Stimulated activated CD4-positive, alpha-beta T cell treated with anti-CD3 and anti-CD28 coated beads, Interleukin-1b, Interleukin-23, amount 100 ng/mL, for 1 hour (primary cell): ENCODE measurements at places on chromosomes 7 and 10.
A peak's percentile ranks its signal among the peaks of the same experiment; 100 is the strongest.

DNA sequence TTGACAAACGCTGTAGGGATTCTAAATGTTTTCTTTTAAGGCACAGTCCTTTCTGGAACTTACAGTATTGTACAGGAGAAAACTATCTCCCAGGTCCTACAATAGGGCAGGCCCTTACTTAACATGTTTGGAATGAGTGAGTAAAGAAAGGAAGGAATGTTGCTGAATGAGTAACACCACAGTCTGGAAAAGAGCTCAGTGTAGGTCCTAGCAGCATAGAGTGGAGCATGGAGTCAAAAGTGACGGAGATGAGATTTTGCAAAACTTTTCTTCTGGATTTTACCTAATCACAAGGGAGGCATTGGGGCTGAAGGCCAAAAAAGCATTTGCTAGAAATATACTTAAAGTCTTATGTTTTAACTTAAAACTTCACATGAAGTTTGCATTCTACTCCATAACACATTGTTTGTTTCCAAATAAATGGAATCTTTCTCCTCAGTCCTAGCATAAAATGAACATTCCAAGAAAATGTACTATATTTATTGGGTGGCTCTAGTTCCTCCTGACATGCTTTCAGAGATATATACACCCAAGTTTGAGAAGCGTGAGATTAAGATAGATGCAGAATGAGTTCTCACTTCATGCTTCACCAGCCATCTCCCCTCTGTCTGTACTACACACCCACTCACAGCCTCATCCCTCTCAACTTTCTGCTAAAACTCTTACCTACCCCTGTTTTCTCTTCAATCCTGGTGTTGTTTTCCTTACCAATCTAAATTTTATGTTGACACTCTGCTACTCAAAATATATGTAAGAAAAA lies 20.2 kb upstream of the ADD3 start:
- no peak for DNase-seq

DNA sequence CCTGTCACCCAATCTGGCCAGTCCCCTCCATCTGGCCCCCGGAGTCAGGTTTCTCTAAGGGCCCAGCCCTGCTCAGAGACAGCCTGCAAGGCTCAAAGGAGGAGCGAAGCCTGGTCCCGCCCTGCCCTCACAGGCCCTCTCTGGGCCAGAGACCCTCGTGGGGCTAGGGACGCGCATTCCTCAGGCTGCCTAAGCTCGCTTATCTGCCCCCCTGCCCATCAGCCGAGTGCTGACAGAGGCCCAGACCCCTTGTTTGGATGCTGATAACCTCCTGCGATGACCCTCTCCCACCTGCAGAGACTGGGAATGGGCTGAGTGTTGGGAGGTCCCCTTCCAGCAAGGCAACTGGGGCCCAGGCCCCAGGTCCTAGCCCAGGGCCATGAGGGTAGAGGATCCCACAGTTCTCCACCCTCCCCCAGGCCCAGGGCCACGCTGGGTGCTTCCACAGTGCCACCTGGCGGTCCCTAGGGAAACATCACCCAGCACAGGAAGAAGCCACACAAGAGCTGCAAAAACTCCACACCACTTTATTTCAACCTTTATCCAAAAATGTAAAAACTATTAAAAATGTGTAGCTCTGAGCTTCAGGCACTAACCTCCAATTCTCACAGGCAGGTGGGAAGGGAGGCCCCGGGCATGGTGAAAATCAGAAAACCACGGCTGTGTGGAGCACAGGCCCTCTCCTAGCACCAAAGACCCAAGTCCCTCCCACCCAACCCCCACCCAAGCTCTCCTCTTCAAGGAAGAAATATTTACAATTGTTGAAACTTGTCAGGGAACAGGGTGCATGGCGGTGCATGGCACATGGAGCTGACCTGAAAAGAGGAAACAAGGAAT lies 2.2 kb downstream of the NPM3 start:
- peak; percentile 41 for DNase-seq

GRCh38 chr10:7337431-7338171 lies 73.2 kb downstream of the SFMBT2 start:
- DNase-seq = no peak

GRCh38 chr7:137839903-137840779 lies 6.6 kb downstream of the DGKI start:
- no peak for DNase-seq

- DNase-seq = no peak
Measured at GRCh38 chr7:151078233-151079040, 2.2 kb downstream of the FASTK start.

DNA sequence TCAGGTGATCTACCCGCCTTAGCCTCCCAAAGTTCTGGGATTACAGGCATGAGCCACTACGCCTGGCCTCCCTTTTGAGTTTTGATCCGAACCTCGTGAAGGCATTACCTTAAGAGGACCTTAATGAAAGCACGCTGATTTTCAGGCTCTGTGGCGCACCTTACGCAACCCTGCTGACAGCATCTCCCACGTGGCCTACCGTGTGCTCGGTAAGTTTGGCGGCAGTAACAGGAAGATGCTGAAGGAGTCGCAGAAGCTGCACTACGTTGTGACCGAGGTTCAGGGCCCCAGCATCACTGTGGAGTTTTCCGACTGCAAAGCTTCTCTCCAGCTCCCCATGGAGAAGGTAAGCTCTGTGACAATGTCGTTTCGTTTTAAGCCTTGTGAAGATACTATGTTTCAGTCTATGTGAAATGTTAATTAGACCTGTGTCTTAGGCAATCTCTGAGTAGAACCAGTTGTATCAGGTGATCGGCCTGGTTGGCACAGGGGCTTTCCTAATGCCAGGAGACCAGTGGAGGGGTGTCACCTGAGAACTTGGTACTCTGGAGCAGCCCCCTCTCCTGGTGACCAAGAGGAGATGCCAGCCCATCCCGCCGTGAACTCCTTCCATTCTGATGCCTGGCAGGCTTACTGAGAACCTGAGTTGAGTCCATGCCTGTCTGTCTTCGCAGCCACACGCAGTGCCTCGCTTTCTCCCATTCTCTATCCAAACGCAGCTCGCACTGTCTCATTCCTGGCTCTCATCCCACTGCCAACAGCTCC lies 43.5 kb downstream of the TRRAP start:
- DNase-seq = no peak

DNA sequence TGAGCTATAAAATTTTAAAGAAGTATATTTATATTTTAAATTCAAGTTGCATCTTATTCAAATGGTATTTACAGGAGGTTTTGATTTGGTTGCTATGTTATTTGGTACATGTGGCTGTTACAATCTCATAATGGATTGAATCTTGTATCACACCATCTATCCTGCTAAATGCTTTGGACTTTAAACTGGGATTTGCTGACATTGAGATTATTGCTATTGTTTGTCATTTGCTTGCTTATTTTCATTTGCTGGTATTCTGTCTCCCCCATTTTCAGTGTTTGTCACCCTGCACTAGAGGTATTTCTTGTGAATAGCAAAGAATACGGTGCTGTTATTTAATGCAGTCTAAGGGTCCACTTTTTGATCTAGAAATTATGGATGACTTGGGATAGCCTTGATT lies 171.1 kb downstream of the SH2D4B start:
- DNase-seq = no peak

DNA sequence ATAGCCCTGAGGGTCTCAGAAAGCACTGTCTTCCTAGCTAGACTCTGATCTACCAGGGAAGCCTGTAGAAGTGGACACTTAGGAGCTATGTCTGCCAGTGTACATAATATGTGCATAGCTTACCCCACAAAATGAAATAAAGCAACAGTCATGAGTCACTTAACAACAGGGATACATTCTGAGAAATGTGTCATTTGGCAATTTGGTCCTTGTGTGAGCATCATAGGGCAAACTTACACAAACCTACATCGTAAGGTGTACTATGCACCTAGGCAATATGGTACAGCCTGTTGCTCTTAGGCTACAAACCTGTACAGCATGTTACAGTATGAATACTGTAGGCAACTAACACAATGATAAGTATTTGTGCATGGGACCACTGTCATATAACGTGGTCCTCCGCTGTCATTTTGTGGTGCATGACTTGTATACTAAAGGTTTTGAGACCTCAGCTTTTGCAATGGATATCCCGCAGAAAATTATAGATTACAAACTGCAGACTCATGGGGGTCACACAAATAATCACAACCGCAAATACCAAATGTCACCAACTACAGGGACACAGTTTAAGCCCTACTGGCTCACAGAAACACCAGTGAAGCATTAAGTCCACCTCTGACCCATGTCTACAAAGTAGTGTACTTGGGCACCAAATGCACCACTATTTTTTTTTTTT lies 1.7 kb downstream of the URGCP start:
- no peak for DNase-seq

- DNase-seq = no peak
Measured at GRCh38 chr7:15648461-15648961, 38.0 kb downstream of the MEOX2 start.

DNA sequence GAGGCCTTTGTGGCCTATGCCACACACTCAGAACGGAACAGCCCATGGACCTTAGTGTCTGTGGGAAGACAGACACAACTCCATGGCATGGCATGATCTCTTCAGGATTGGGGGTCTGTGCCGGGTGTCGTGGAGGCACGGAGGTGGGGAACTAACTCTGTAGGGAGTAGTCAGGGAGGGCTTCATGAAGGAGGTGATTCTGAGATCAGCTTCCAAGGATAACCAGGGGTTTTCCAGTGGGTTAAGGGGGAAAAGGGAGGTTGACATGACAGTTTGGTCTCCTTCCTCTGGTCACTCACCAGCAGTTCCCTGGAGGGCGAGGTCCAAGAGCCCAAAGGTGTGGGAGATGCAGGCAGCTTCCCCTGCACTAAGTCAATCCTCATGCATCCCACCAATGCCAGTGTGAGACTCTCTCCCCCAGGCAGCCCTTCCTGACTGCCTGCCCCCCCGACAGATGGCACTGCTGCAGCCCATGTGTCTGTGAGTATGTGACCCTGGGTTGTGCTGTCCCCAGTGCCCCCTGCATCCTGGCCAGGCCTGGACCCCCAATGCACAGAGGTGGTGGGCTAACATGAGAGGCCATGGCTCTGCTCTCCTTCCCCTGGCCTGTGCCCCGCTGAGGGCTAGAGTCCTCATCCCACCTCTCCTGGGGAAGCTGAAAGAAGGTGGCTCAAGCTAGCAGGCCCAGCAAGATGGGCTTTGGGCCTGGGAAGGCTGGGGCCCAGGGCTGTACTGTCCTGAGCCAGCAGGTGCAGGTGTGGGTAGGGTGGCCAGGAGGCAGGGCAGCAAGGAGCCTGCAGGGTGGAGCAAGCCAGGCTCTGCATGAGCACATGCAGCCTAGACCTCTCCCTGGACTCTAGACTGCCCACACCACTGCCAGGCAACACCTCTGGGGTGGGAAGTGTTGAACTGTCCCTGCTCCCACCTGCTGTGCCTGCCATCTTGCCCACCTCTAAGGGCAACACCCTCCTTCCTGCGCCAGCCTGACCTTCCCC lies 39.7 kb downstream of the RASGEF1A start:
- no peak for DNase-seq

GRCh38 chr10:73879296-73880173 lies 5.2 kb upstream of the CAMK2G start:
- DNase-seq = peak; percentile 85

- DNase-seq = no peak
Measured at GRCh38 chr7:134317434-134317833, 704 bp upstream of the SLC35B4 start.

DNA sequence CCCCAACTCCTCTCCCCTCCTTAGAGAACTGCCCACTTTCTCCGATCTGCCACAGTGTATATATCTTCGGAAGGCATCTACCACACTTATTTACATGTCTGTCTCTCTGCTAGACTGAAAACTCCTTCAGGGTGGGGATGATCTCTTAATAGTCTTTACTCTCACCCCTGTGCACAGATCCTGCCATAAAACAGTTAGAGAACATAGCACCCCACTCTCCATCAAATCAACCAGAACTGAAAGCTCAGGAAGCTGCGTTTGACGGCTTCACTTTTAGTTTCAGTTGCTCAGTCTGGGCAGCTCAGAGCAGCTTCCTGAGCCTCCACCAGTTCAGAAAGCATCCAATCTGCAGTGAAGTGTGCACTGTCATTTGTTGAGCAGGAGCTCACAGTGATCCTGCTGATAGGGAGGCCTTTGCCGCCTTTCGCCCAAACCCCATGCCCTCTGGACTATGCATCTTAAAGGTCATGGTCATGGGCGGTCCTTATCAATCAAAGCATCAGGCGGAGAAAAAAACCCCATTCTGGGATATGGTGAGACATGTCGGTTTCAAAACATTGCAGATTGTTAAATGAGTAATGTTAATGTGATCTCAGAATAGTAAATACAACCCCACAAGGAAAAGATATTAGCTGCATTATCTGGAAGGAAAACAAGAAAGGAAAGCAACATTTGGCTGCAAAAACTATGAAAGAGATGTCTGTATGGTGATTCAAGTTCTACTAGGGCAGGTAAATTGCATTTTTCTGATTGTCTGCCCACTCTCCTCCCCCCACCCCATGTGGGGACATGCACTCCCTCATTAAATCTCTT lies 167.1 kb upstream of the ADO start:
- peak; percentile 20 for DNase-seq

DNA sequence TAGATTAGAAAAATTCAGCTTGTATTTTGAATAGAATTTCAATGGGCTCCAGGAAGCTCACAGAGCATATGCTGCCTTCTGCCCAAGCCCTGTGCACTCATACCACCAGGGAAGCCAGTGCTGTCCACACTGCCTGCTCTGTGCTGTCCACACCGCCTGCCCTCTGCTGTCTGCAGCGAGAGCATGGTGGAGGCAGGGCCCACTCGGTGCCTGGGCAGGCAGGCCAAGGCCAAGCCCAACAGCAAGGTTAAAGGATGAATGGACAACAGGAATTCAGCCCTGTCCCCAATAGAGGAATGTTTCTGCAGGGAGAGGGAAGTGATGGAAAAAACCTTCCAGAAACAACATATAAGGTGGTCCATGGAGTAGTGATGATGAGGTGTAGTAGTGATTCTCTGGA lies 146.8 kb downstream of the GFRA1 start:
- no peak for DNase-seq

GRCh38 chr7:47252675-47253074 lies 329.2 kb downstream of the TNS3 start:
- no peak for DNase-seq

DNA sequence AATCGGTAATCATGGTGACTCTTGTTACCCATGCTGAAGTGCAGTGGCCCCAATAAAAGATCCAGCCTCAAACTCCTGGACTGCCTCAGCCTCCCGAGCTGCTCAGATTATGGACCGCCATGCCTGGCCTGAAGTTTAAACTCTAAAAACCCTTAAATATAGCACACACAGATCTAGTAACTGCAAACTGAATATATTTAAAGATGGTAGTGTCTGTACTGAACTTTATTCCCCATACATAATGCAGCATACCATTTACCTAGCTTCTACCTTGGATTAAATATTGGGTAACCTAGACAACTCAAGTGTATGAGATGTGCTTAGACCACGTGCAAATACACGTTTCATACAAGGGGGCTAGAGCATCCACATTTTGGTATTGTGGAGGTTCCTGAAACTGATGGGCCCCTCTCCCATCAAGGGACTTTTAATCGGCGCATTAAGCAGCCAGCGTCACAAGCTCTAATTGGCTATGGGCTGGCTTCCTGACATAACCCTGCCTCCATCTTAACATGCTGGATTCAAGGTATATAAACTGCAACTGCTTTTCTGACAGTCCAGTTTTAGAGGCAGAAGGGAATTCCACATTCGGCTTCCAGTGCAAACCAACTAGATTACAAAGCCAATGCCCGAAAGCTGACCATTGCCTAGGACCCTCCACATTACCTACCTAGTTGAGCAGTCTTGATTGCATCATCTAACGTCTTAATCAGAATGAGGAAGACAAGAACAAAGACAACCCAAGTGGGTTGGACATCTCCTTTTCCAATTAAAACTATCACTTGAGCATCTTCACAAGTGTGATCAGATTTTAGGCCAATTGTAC lies 13.0 kb downstream of the HNRNPA2B1 start:
- no peak for DNase-seq

GRCh38 chr10:80122746-80123145 lies 9.8 kb upstream of the PLAC9 start:
- DNase-seq = no peak

- no peak for DNase-seq
Measured at GRCh38 chr10:50511492-50512213, 112.1 kb downstream of the SGMS1 start.
